ENCODE measurements at places on chromosomes 11 and 22.
A peak's percentile ranks its signal among the peaks of the same experiment; 100 is the strongest.

GRCh38 chr22:31800065-31800464 is 46.2 kb downstream of the DEPDC5 start:
- DNase-seq: no peak

DNA sequence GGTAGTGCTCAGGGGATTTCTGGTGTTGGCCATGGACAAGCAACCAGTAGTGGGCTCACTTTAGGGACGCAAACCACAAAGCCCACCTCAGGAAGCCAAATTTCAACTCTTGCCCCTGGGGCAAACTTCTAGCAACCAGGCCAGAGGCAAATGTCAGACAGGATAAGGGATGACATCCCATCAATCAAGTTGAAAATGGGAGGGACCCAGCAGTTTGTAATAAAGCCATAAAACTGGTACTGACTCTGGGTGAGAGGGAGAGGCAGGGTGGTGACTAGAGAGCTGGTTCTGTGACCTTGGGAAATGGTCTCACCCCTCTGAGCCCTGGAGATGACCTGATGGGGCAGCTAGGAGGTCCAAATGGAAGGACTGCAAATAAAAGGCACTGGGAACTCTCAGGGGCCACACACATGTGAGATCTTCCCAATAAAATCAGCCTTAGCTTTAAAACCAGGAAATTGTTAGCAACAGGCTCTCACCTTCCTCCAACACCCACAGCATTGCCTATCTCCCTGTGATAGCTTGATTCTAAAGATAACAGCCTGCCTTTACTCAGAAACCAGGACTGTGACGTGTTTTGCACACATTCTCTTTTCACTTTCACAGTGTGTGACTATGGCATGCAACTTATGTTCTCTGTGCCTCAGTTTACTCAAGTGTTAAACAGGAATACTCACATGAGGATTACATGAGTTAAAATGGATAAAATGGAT is 6.4 kb upstream of the TBC1D10A start:
- DNase-seq: no peak

DNA sequence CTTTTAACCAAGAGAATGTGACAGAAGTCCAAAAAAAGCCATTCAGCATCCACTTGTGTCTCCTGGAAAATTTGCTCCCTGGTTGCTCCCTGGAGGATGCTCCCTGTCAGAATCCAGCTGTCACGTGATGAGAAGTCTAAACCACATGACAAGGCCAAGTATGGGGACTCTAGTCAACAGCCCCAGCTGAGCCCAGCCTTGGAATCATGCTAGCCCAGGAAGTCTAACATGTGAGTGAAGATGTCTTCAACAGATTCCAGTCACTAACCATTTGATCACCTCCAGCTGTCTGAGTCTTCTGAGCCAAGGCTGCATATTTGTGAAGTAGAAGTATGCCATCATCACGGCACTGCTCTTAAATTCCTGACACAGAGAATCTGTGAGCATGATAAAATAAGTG is 4.2 kb downstream of the OR56B4 start:
- no peak for DNase-seq

- no peak for DNase-seq
Observed at GRCh38 chr11:57459164-57460021, 935 bp upstream of the RTN4RL2 start.

DNA sequence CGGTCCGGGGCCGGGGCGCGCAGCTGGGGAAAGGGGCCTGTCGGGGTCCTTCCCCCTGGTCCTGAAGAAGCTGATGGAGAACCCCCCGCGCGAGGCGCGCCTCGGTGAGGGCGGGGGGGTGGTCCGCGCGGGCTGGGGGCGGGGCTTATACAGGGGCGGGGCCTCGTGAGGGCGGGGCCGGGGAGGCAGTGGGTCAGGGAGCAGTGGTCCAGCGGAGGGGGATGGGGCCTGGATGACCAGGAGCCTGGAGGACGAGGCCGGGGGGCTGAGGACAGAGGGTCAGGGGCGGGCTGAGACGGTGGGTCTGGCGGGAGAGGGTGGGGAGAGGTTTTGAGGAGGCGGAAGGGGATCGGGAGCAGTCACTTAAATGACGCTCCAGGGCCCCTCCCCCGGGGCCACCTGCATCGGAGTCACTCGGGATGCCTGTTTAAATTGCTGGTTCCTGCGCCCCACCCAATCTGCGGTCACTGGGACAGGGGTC is 396 bp downstream of the TEF start:
- DNase-seq: peak; percentile 45

DNA sequence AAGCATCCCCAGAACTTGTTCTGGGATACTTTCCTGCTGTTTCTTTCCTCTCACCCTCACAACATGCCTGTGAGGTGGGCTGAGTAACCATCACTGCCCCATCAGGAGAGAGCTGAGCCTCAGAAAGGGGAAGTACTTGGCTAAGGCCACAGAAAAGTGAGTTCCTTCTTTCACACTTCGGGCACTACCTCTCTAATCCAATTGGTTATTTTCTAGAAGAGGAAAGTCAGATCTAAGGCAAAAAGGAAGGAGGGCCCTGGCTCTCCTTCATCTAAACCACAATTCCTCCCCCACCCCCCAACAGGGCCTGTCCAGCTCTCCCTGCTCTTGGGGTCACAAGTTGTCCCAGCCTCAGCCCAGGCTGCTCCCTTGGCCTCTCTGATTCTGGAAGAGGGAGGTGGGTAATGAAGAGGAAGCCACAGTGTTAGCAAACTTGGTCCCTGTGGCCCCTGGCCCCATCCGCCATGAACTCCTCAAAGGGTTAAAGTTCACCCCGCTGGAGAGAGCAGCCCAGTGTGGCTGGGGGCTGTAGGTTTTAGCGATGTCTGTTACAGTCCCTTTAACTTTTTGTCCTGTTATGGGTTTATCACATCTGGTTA is 34.0 kb downstream of the SLC22A12 start:
- no peak for DNase-seq

DNA sequence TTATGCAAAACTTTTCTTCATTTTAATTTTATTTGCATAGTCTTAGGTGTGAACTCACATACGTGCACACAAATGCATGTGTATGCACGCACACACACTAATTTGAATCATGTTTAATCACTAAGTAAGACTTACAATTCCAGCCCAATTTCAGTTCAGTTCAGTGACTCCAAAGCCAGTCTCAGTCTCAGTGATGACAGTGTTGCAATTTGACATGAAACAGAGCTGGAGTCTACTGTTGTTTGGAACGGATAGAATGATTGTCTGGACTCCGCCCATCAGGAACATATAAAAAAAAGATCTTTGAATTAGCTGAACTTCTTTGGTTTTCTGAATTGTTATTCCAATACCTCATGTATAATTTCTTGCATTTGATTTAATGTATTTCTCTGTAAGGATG is 14.9 kb upstream of the OR51S1 start:
- no peak for DNase-seq

GRCh38 chr22:28018461-28018927 is 99.4 kb upstream of the PITPNB start:
- DNase-seq: no peak

DNA sequence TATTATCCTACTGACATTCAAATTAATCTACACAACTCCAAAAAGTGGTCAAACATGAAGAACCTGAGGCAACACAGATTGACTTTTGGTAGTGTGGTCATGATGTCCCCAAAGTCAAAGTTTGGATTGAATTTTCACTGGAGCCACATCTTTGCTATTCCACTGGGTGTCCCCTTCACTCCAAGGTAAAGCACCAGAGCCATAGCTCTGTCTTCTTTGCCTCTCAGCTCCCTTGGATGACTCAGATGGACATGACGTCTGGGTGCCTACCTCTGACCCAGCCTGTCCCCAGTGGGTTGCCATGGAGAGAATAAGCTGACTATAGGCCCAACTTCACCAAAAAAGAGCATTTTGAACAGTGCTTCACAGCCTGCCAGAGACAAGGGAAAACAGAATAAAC is 57.4 kb upstream of the ARHGAP42 start:
- DNase-seq: no peak

DNA sequence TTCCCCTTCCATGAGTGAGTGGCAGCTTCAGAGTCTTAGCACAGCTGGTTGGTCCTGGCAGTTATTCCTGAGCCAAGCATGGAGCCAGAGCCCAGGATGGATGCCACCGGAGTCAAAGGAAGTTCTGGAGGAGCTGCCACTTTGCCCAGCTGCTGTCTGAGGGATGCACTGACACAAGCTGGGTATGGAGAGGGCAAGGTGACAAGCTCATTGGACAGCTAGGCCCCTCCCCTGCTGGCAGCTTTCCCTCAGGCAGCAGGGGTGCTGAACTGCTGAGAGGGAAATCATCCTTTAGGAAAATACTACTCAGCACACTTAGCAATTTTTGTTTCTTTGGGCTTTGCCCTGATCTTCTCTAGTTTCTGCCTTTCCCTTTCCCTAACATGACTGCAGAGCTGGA is 99.3 kb upstream of the SESN3 start:
- no peak for DNase-seq

- DNase-seq: no peak
Observed at GRCh38 chr11:132106096-132106982, 735.9 kb downstream of the NTM start.

DNA sequence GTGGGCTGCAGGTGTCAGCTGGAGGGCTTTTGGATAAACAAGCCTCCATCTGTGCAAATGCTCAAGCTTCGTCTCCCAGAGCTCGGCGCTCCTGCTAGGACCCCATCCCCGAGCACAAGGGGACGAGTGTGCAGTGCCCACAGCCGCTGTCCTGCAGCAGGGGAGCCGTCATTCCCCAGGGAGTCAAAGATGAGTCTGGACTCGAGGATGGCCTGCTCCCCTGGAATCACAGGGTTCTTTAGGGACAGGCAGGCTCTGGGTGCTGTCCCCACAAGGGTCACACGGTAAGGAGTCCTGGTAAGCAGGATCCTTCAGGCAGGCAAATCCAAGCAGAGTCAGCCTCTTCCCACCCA is 50.2 kb downstream of the APOL1 start:
- DNase-seq: no peak

GRCh38 chr22:31120642-31121041 is 2.1 kb upstream of the INPP5J start:
- DNase-seq: no peak

DNA sequence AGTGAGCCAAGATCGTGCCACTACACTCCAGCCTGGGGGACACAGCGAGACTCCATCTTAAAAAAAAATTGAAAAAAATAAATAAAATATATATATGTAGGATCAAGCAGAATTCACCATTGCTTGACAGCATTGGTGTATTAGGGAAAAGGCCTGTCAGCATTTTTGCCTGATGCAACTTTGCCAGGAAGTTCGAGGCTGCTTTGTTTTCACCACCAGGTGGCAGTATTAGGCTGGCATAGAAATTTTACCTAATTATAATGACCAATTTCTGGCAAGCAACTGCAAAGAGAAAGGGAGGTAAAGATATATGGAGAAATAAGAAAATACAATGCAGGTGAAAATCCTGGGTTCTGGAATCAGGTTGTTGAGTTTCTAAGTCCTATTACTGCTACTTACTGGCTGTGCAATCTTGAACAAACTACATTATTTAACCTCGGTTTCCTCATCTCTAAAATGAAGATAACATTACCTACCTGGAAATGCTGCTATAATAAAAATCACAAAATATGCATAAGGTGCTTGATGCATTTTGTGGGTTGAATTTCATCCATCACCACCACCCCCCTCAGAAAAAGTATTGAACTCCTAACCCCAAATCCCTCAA is 24.7 kb downstream of the LAYN start:
- DNase-seq: peak; percentile 39

- DNase-seq: no peak
Observed at GRCh38 chr11:63904743-63905142, 12.2 kb downstream of the RCOR2 start.

DNA sequence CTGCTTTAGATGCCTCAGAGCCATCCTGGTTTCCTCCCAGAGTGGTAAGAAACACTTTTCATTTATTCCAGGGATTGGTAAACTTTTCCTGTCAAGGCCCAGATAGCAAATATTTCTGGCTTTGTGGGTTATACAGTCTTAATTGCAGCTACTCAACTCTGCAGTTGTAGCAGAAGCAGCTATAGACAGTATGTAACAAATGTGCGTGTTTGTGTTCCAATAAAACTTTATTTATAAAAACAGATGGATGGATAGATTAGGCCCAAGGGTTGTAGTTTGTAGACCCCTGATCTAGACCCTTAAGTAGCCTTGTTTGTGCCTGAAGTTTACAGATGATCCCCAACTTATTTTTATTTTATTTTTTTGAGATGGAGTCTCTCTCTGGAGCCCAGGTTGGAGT is 17.9 kb downstream of the NNMT start:
- DNase-seq: no peak

DNA sequence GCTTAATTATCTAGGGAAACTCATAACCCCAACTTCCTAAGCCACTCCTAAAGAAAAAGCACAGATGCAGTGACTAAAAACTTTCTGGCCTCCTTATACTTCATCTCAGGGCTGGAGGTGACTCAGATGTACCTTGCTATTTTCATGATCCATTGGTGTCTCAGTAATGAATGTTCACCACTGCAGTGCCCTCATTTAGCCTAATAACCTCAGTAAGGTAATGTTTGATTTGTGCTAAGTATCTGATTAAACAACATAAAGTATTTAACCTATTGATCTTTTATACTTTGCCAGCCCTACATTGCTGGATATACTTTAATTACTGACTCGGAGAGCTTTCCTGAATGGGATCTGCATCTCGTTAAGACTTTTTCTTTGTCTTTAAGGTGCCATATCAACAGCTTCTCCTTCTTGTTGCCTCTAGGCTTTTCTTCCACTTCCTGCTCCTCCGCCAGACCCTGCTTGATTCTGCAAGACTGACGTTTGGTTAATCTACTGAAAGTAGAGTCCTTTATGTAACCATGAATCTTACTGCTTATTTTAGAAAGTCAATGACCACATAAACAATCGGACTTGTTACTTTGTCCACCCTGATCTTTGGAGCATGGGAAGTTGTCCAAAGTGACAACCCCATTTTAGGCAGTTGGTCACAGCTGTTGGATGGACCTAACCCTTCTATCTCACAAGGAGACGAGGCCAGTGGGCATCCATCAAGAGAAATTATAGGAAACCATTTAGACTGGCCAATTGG is 303.0 kb downstream of the ST3GAL4 start:
- DNase-seq: no peak

DNA sequence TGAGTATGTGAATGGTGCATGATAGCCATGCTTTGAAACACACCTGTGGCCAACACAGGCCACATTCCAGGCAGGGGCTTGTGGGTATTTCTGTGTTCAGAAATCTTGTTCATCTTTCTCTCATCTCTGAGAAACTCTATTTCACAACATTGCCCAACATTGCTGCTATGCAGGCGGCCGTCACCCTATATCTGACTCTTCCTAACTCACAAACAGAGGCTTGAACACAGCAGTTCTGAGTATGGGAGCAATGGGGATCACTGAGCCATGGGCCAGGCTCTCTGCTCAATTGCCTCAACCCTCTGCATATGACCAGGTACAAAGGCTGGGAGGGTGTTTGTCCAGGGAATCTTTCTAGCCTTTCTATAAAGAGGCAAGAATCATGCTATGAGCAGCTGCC is 259.9 kb downstream of the BUD13 start:
- no peak for DNase-seq

GRCh38 chr11:11706028-11706427 is 84.2 kb upstream of the GALNT18 start:
- DNase-seq: no peak

GRCh38 chr11:96045622-96046456 is 121.9 kb upstream of the MTMR2 start:
- DNase-seq: no peak

GRCh38 chr11:1742371-1742770 is 8.0 kb downstream of the IFITM10 start:
- no peak for DNase-seq
